ENCODE measurements at places on chromosomes 1 and 21.

DNA sequence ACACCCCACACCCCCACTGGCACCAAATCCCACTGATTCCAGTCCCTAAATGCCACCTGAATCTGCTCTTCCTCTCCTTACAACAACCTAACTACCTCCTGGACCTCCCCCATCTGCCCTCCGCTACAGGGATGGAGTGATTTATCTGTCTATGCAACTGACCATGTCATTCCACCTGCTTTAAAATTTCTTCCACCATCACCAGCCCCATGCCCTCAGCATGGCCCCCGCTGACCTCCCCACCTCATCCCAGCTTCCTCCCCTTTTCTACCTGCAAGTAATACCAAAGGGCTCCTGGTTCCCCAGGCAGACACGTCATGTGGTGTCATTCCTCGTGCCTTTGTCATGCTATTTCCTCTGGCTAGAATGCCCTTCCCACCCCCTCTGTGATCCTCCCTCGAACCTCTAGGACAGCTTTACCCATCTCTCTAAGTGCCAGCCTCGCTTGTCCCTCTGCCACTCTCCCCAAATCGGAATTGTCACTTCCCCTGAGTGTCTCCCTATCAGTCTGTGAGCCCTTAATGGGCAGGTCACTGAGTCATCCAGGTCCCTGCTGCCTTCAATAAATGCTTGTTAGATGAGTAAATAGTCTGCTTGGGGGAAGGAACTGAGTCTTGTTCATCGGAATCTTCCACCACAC lies 3.7 kb downstream of the GJB4 start:
- no peak for DNase-seq

GRCh38 chr21:34800797-34801518 lies 132.2 kb downstream of the CLIC6 start:
- no peak for DNase-seq

DNA sequence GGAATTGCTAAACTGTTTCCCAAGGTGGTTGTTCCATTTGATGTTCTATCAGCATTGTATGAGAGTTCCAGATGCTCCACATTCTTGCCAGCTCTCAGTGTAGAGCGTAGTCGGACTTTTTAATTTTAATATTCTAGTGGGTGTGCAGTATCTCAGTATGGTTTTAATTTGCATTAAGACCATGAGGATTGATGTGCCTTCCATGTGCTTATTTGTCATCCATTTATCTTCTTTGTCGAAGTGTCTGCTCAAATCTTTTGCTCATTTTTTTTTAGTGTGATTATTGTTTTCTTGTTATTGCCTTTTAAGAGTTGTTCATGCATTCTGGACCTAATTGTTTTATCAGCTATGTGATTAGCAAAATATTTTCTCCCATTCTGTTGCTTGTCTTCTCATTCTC lies 13.8 kb upstream of the GUCA2B start:
- DNase-seq, result no peak

- DNase-seq, result no peak
These were observed 54.0 kb downstream of the PGBD5 start for GRCh38 chr1:230371923-230372703.

- no peak for DNase-seq
These were observed 30.0 kb upstream of the OPRD1 start for GRCh38 chr1:28782011-28782410.

DNA sequence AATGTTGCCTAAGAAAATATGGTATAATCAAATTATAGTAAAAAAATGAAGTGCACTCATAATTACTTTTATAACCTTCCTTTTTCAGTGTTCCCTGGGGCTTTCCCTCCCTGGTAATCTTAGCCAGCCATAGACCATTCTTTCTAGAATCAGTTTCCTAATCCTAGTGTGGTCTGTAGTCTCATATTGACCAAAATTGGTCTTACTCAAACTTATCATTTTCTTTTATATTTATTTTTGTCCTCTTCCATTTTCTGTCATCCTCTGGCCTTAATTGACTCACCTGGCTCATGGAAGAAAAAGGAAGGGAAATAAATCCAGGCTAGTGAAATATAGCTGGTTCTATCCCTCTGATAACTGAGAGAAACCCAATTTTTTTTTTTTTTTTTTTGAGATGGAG lies 70.9 kb upstream of the BMP8A start:
- no peak for DNase-seq

DNA sequence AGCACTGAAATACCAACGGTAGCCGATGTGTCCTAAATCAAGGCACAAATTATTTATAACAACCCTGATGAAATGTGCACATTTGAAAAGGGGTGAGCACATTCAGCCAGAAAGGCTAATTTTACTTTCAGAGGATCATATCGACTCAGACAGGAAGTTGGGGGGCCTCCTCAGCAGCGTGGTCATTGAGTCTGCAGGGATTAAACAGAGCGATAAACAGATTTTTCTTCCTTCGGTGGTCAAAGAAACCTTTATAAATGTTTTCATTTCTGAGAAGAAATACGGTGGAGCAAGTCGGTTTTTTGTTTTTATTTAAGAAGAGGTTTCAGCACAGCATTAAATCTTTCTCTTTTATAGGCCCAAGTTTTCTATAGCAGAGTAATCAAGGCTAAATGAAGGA lies 45.7 kb downstream of the PGM1 start:
- DNase-seq, result no peak

GRCh38 chr1:201004732-201005131 lies 18.8 kb downstream of the KIF21B start:
- no peak for DNase-seq

DNA sequence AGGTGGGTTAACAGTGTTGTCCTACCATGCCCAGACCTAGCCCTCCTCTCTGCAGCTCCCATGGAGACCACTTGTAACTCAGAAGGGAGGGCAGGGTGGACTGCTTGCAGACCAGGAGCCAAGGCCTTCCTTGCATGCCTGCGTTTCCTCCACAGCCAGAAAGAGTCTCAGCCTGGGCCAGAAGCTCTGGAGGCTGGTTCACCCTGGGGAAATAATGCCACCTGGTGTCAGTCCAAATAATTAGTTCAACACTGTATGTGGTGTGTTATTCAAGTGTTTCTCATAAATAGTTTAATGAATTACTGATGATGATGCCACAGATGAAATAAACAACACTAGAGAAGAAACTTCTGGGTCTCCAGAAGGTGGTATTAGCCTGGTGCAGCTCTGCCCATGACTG lies 16.9 kb upstream of the VANGL1 start:
- DNase-seq, result no peak

DNA sequence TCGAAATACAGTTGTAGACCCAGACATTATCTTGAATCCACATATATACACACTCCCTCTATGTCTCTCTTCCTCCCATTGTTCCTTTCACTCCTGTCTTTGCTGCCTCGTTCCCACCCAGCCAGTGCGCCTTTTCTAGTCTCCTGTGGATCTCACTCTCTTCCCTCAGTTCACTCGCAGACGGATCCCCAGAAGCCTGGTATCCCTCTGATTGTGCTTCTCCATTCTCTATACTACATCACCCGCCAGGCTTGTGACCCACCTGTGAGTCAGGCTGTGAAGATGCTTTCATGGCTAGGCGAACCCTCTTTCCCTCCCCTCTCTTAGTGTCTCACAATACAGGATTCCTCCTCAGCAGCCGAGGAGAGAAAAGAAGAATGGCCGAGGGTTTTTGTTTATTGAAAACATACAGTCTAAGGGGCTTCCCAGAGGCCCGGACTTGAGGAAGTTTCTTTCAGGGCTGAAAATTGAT lies 1.5 kb downstream of the HCN3 start:
- DNase-seq, result no peak

DNA sequence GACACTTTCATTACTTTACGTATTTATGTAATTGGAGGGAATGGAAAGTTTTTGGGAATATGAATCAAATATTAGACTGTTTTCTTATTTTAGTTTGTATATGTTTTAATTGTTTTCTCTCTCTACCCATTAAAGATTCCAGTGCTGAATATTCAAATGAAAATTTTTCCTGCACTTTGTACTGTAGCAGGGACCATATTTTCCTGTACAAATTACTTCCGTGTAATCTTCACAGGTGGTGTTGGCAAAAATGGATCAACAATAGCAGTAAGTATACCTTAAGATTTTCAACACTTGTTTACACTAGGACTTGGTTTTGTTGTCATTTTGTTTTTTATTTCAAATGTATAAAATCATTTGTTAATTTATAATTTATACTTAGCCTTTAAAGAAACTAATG lies 18.4 kb downstream of the DENND2D start:
- no peak for DNase-seq

GRCh38 chr1:236273358-236273757 lies 8.4 kb downstream of the ERO1B start:
- no peak for DNase-seq

DNA sequence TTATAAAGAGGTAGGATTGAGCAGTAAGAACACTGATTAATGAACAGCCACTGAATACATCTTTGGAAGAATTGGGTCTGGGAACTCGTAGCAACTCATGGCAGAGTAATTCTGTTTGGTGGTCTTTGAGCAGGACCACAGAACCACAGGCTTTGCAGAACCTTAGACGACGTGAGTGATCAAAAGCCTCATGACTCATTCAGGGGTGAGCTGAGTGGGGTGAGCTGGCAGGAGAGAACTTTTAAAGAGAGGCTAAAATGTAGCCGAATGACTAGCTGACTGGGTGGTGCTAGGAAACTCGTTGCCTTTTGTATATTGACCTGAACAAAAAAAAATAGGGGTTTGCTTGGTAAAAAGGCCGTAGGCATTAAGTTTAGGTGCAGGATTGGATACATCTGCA lies 313.8 kb downstream of the TGFB2 start:
- DNase-seq, result no peak

DNA sequence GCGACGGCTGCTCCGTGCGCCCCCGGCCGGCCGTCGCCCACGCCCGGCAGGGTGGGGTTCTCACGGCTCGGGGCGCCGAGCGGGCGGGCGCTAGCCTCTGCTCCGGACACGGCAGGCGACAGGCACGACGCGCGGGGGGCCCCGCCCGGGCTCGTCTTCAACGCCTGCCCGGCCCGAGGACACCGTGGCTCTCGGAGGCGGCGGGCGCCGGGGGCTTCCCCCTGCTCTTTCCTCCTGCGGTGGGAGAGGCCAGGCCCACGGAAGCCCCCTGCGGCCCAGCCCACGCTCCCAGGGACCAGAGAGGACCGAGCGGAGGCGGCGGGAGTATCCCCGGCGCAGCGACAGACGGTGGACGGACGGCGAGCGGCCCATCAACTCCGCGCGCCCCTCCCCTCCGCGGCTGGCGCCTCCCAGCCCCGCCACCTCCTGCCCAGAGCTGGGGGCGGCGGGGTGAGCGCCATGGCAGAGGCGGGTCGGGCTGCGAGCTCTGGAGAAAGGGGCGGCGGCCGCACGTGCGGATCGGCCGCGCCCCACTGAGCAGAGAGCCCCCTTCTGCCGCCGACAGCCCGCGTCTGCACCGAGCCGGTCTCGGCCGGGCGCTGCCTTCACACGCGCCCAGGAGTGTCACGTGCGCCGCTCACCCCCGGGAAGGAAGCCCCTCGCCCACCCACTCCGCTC lies at the start of the genes SHE and TDRD10:
Gene SHE (minus strand): TSS at position 347 of the 678 bp plus-strand sequence. CDS start 386 bp downstream, outside the sequence.
Gene TDRD10 (plus strand): TSS at position 154 of the 678 bp plus-strand sequence. CDS start 4,685 bp downstream, outside the sequence.
- no peak for DNase-seq

GRCh38 chr1:113490384-113490783 lies 100.1 kb downstream of the MAGI3 start:
- DNase-seq, result no peak

DNA sequence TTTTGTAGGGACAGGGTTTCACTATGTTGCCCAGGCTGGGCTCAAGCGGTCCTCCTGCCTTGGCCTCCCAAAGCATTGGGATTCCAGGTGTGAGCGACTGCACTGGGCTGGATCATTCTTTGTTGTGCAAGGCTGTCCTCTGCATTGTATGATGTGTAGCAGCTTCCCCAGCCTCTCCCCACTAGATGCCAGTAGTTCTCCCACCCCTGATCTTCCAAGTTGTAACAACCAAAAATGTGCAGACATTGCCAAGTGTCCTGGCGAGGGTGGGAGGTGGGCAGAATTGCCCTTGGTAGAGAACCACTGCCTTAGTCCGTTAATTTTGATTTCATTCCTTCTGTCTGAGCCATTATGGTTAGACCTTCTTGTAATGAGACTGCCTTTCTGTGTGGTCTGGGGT lies 7.2 kb downstream of the GALNT2 start:
- DNase-seq, result no peak

DNA sequence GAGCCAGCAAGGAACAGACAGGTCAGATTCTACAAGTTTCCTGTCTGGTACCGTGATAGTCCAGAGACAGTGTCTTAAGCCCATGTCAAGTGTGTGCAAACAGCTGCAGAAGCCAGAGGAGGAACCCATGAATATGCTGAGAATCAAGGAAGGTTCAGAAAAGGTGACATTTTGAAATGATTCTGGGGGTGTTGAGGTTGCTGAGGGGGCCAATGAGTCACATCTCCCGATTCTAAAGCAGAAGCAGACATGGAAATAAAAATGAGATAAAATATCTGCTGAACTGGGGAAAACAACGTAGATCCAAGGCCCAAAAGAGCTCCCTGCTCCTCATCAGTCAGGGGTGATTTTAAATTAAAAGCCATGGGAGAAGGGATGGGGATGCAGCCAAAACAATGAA lies 15.8 kb upstream of the SYT6 start:
- DNase-seq, result no peak

DNA sequence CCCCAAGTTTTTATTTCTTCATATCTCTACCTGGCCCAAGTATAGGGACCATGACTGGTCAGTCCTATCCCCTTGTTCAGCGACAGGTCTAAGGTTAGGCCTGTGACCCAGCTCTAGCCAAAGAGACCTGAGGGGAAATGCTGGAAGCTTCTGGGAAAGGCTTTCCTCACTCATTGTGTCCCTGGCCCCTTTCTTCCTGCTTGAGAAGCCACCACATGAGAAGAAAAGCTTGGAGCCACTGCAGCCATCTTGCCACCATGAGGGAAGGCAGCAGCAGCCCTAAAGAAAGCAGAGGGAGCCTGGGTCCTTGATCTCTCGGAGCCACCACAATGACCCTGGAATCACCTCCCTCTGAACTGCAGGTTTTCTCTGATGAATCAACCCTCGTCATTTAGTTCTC lies 43.4 kb downstream of the ATF3 start:
- no peak for DNase-seq

DNA sequence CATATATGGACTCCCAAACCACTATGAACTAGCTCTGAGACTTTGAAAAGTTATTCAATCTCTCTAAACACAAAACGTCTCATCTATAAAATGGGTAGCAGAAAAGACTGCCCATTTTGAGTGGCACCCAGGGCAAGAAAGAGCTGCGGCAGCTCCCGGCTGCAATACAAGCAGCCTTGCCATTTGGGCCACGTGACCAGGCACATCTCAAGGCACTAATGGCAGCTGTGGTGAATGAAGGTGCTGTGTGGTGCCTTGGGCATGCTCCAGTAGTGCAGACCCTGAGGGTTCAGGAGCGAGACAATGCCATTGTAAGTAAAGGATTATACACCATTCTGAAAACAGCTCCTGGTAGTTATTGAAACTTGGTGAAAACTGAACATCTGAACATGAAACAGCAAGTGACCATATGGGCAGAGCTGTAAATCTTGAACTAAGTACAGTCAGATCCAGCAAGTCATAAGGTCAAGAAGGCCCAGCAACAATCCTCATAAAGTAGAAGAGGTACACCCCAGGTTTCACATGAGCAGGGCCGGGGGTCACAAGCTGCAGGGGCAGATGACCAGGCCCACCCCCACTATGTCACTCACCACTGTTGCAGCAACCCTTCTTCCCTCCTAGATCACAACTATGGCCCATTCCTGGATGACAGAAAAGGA lies 39.4 kb upstream of the HIVEP3 start:
- no peak for DNase-seq

GRCh38 chr1:177306019-177306415 lies 135.3 kb downstream of the BRINP2 start:
- DNase-seq, result no peak

- no peak for DNase-seq
These were observed 55.8 kb upstream of the CLDN14 start for GRCh38 chr21:36535618-36536241.

- no peak for DNase-seq
These were observed 67.5 kb upstream of the PRDX6 start for GRCh38 chr1:173409613-173410012.
